ENCODE measurements at places on chromosomes 6 and 20. TPM values are rescaled to one million over a fixed set of nuclear protein-coding genes. Genes with fewer than 3 reads are reported as not detected.

Gene GRM1
- not detected for total RNA-seq

GRCh38 chr20:38304845-38305447, 990 bp downstream of the BPI start:
- H3K27me3 ChIP-seq = no peaks in the 10 kb centered on the region
- H3K4me1 ChIP-seq = peaks cover 8% of the 10 kb centered on the region
- no peaks in the 10 kb centered on the region for H3K36me3 ChIP-seq
- no peak overlapping the region for H3K4me3 ChIP-seq

- no peak overlapping the region for H3K4me3 ChIP-seq
- H3K4me1 ChIP-seq = no peaks in the 10 kb centered on the region
- no peaks in the 10 kb centered on the region for H3K27me3 ChIP-seq
- no peak overlapping the region for H3K27ac ChIP-seq
- H3K36me3 ChIP-seq = no peaks in the 10 kb centered on the region
Measured at GRCh38 chr20:25529295-25529951, 55.9 kb downstream of the NINL start.

- no peaks in the 10 kb centered on the region for H3K27me3 ChIP-seq
- no peak overlapping the region for H3K4me3 ChIP-seq
- H3K4me1 ChIP-seq = peaks cover 7% of the 10 kb centered on the region
- no peak overlapping the region for H3K27ac ChIP-seq
- no peak for DNase-seq
Measured at GRCh38 chr20:50274570-50275430, 84.2 kb downstream of the CEBPB start.

DNA sequence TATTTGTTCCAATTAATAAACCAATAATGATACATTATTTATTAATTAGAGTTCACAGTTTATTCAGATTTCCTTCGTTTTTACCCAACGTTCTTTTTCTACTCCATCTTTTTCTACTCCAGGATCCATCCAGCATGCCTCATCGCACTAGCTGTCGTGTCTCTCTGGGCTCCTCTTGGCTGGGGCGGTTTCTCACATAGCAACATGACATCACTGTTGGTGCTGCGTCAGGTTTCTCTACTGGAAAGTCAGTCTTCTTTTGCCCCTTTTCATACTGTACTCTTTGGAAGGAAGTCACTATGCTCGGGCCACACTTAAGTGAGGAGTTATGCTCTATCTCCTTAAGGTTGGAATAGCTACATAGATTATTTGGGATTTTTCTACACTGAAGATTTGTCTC, 13.7 kb upstream of the SOX12 start:
- no peaks in the 10 kb centered on the region for H3K27me3 ChIP-seq
- no peaks in the 10 kb centered on the region for H3K36me3 ChIP-seq
- H3K4me3 ChIP-seq = no peak overlapping the region
- no peak overlapping the region for H3K27ac ChIP-seq
- no peak for DNase-seq

Gene ADGRB3
- not detected for total RNA-seq

Gene CST4
- not detected for total RNA-seq

Gene CCDC170
- not detected for total RNA-seq

- DNase-seq = peak; percentile 92
- no peaks in the 10 kb centered on the region for H3K36me3 ChIP-seq
- peaks cover 9% of the 10 kb centered on the region for H3K4me1 ChIP-seq
- H3K4me3 ChIP-seq = peak overlapping the region; percentile 89
Measured at GRCh38 chr6:3063733-3064700, 4.3 kb upstream of the RIPK1 start.

DNA sequence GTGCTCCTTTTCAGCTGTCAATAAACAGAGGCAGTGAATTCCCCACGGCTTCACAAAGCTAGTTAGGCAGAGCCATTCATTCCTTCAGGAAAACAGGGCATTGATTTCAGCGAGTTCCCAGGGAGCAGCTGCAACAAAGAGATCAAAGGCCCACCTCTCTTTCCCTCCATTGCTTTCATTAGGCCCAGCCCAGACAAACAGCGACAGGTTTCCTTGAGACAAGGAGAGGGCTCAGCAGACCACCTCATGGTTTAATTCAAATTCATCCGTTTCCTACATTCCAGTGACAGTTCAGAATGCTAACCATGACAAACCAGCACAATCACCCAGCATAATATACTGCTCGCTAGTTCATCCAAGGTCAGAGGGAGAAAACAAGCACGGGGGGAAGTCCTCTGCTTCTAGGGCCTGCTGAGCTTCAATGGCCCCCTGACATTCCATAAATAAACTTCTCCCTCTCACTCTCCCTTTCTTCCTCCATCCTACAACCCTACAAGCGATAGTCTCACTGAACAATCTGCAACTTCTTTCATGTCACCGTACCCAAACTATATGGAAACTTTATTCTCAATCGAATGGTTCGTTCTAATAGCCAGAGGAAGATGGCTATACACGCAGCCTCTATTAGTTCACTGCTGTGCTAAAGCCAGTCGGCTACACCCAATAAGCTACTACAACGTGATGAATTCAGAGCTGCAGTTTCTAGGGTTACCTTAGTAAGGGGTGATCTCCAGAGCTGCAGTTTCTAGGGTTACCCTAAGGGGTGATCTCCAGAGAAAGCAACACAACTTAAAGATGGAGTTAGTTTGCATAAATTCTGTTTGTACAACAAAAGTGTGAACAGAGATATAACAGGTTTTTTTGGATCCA, 34.7 kb downstream of the PLAGL1 start:
- no peaks in the 10 kb centered on the region for H3K36me3 ChIP-seq
- no peak overlapping the region for H3K27ac ChIP-seq
- peaks cover 3% of the 10 kb centered on the region for H3K4me1 ChIP-seq
- no peaks in the 10 kb centered on the region for H3K27me3 ChIP-seq
- no peak for DNase-seq

Gene RGL2
- total RNA-seq = 98.5 TPM

- no peak overlapping the region for H3K27ac ChIP-seq
- no peak overlapping the region for H3K4me3 ChIP-seq
- H3K4me1 ChIP-seq = no peaks in the 10 kb centered on the region
- no peaks in the 10 kb centered on the region for H3K27me3 ChIP-seq
Measured at GRCh38 chr6:40876336-40876735, 162.7 kb downstream of the UNC5CL start.

- no peaks in the 10 kb centered on the region for H3K27me3 ChIP-seq
- no peak overlapping the region for H3K27ac ChIP-seq
- no peaks in the 10 kb centered on the region for H3K36me3 ChIP-seq
- no peaks in the 10 kb centered on the region for H3K4me1 ChIP-seq
- DNase-seq = no peak
Measured at GRCh38 chr20:48298851-48299484, 513.7 kb upstream of the SULF2 start.

- no peak for DNase-seq
- no peaks in the 10 kb centered on the region for H3K27me3 ChIP-seq
- H3K36me3 ChIP-seq = no peaks in the 10 kb centered on the region
- no peak overlapping the region for H3K4me3 ChIP-seq
Measured at GRCh38 chr20:2402271-2402980, 21.7 kb downstream of the TGM6 start.

Gene PARD6B
- total RNA-seq = 6.0 TPM

Gene EPPIN
- total RNA-seq = not detected

Gene TTI1
- 33.9 TPM for total RNA-seq

Gene SENP6
- total RNA-seq = 178 TPM

Gene OR2J2
- not detected for total RNA-seq

Gene RIPPLY2
- total RNA-seq = not detected

GRCh38 chr6:54286141-54286540, 22.1 kb upstream of the TINAG start:
- H3K4me3 ChIP-seq = no peak overlapping the region
- no peaks in the 10 kb centered on the region for H3K36me3 ChIP-seq
- no peak for DNase-seq
- H3K27ac ChIP-seq = no peak overlapping the region
- no peaks in the 10 kb centered on the region for H3K27me3 ChIP-seq

DNA sequence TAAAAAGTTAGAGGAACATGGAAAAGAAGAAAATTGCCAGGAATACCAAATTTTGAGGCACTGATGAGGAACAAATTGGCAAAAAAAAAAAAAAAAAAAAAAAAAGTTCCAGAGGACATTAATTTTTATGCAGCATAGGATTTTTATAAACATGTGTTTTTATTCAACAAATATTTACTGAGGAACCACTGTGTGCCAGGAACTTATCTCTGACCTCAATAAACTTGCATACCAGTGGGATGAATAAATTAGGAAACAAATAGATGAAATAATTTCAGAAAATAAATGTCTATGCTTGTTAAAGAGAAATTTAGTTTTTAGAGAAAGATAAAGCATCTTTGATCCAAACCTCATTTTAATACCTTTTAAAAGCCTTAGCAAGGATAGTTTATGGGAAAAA, 175.1 kb downstream of the PDE10A start:
- no peak overlapping the region for H3K4me3 ChIP-seq
- H3K36me3 ChIP-seq = no peaks in the 10 kb centered on the region
- H3K4me1 ChIP-seq = no peaks in the 10 kb centered on the region
- no peaks in the 10 kb centered on the region for H3K27me3 ChIP-seq

DNA sequence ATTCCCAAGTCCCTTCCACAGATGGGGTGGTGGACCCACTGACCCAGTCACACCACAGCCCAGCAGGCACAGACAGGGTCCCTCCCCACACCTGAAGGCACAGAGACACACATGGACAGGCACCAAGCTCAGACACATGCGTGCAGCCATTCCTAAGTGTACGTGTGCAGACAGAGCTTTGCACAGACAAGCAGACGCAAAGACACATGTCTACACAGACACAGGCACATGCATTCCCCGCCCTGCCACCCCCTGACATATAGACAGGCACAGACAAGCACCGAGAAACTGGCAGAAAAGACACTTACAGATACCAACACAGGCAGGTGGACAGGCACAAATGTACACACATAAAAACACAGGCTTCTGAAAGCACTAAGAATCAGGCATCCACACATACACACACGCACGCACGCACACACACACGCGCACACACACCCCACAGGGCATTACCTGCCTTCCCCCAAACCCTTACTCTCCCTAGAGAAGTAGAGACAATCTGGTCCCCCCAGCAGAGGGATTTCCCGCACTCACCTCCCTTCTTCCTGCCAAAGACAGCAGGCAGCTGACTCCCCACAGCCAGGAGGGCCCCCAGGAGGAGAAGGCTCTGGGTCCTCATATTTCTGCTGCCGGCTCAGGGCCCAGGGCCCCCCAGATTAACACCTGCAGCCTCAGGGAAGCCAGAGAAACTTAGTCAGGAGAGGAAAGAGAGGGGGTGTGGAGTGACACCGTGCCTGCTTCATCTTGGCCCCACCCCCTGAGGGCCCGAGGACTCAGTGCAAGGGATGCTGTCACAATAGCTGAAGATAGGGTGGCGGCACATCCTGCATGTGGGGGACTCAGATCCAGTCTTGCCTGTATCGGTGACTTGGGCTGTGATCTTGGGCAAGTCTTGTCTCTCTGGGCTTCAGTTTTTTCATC, at the start of gene WFDC5:
Gene WFDC5, minus strand, starts transcription at position 710 of the 921 bp plus-strand sequence. Its CDS starts 91 bp downstream, at position 619.
- H3K27ac ChIP-seq = no peak within 1 kb of the TSS
- no peaks in the 10 kb centered on the region for H3K27me3 ChIP-seq
- no peaks in the 10 kb centered on the region for H3K4me1 ChIP-seq

- no peak for DNase-seq
- H3K4me1 ChIP-seq = peaks cover 23% of the 10 kb centered on the region
- no peak overlapping the region for H3K27ac ChIP-seq
- H3K4me3 ChIP-seq = no peak overlapping the region
- no peaks in the 10 kb centered on the region for H3K27me3 ChIP-seq
Measured at GRCh38 chr6:28920281-28920680, 3.5 kb downstream of the TRIM27 start.

DNA sequence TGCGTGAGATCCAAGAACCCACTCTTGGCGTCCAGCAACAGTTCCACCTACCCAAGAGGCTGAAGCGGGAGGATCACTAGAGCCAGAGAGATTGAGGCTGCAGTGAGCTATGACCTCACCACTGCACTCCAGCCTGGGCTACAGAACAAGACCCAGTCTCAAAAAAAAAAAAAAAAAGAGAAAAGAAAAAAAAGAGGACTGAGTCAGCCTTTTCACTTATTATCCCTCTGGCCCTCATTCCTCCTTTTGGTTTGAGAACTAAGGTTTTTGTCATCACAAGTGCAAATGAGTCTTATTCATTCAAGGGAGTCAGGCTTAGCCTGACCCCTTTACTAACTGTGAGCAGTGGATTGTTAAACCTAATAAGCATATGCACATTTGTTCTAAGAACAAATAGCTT, 37.9 kb upstream of the JARID2 start:
- no peaks in the 10 kb centered on the region for H3K27me3 ChIP-seq
- H3K4me3 ChIP-seq = no peak overlapping the region
- no peak overlapping the region for H3K27ac ChIP-seq
- H3K36me3 ChIP-seq = no peaks in the 10 kb centered on the region
- no peaks in the 10 kb centered on the region for H3K4me1 ChIP-seq
- DNase-seq = no peak

Gene SLC32A1
- total RNA-seq = not detected

DNA sequence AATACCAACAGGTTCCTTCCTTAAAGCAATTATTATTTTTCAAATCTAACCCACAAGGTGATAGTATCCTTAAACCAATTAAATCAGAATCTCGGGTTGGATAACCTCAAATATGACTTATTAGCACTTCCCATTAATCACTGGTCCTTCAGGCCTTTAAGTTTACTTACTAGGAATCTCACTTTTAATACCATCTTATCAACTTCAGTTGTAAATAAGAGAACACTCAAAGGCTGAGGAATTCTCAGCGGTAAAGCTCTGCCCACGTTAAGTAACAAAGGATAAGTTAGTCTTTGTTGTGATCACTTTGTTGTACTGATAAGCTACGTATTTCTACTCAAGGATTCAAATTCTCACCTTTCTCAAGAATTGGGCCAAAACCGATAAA, 82.0 kb downstream of the OR2B2 start:
- DNase-seq = no peak
- peak overlapping the region; percentile 89 for H3K27ac ChIP-seq
- peaks cover 22% of the 10 kb centered on the region for H3K4me1 ChIP-seq
- peak overlapping the region; percentile 62 for H3K4me3 ChIP-seq
- no peaks in the 10 kb centered on the region for H3K27me3 ChIP-seq

GRCh38 chr6:156174031-156174890, 602.9 kb upstream of the ARID1B start:
- no peak for DNase-seq
- H3K27ac ChIP-seq = no peak overlapping the region
- no peaks in the 10 kb centered on the region for H3K36me3 ChIP-seq
- no peak overlapping the region for H3K4me3 ChIP-seq
- peaks cover 6% of the 10 kb centered on the region for H3K4me1 ChIP-seq
- H3K27me3 ChIP-seq = no peaks in the 10 kb centered on the region

GRCh38 chr20:9551808-9552550, 37.6 kb downstream of the LAMP5 start:
- DNase-seq = no peak
- H3K27me3 ChIP-seq = no peaks in the 10 kb centered on the region
- no peaks in the 10 kb centered on the region for H3K4me1 ChIP-seq
- H3K36me3 ChIP-seq = no peaks in the 10 kb centered on the region

Measured in B cell (primary cell).